ENCODE measurements at places on chromosomes 5 and 9.

DNA sequence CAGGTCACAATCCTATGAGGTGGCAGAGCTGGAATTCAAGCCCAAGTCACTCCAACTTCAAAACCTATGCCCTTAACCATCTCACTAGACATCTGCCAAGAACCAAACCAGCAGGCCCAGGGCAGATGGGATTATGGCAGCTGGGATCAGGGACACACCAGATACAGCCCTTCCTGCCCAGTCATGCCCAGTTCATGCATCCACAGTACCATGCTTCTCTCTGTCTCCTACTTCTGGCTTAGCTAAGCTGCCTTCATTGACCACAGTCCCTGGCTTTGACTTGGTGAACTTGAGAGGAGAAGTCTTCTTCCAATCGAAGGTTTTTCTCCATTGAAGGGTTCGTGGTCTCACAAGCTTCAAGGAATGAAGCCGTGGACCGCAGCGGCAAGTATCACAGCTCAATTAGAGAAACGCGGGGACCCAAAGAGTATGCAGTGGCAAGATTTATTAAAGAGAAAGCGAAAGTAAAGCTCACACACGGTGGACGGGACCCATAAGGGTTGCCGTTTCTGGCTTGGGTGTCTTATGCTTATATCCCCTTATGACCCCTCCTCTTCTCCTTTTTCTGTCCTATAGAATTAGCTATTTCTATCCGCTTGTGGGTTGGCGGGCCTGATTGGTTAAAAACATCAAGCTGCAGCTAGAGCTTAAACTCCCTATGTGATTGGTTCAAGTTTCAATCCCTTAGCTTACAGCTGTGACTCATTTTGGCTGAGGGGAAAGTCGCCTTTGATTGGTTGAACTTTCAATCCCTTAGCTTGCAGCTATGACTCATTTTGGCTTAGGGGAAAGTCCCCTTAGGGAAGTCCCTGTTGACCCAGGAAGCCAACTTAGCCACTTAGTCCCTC lies 101.2 kb downstream of the TRIM36 start:
- DNase-seq: peak; percentile 45

GRCh38 chr5:142952229-142952628 lies 182.1 kb downstream of the ARHGAP26 start:
- no peak for DNase-seq

DNA sequence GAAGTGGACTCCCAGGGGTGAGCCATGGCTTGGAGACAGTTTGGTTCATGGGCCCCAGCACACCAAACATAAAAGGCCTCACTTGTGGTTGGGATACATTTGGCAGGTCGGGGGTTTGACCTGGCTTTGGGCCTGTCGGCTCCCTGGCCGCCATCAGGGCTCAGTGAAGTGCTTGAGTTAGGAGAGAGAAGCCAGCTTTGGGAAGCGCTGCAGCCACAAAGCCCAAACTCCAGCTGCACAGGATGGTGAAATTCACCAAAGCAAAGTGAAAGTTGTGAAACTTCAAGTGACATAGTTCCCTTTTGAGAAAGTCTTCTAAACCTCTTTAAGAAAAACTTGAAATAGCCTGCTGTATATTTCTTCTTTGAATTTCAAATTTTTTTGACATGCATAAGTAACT lies 27.5 kb downstream of the SLC46A2 start:
- peak; percentile 52 for DNase-seq

DNA sequence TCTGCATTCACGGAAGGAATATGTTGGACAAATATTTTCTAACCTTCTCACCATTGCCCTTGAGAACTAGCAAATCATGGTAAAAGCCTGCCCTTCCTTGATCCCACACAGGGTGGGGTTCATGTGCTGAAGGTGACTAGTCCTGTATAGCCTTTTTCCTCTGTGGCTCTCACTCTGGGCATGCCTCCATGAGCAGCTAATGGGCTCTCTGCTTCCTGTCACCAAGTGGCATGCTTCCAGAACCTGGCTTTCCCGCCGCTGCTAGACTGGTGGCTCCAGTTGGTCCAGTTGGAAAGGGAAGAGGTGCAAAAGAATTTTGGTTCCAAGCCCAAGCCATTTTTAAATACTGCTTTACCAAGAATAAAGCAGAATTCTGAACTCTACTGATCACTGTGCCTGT lies 35.5 kb downstream of the FBXO10 start:
- no peak for DNase-seq

GRCh38 chr5:119656023-119656422 lies 26.7 kb downstream of the FAM170A start:
- no peak for DNase-seq

GRCh38 chr5:139820130-139820529 lies 24.5 kb downstream of the PSD2 start:
- DNase-seq: no peak

DNA sequence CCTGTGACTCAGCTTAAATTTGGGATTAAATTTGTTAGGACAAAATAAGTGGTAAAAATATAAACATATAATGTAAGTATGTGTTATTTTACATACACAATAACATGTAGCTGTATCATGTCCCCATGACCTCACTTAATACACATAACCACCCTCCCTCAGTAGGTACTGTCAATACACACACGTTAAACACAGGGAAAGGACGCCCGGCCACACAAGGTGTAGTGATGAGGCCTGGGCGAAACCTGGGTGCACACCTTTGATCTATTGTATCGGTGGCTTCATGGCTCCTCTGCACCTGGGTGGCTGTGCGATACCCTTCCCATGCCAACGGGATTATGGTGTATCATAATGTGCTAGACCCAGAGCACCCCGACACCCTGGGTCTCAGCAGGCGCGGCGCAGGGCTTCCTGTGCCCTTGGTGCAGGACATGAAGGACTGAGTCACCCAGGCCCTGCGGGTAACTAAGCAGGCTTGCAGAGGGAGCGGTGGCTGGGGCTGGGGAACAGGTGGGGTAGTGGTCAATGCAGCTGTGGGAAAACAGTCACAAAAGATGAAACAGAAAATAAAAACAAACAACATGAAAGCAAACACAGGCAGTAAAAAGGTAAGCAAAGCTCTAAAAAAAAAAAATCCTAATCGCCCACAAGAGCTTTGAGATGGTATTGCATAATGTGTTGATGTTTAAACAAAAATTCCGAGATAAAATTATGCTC lies 127.5 kb upstream of the RETREG1 start:
- DNase-seq: peak; percentile 37

DNA sequence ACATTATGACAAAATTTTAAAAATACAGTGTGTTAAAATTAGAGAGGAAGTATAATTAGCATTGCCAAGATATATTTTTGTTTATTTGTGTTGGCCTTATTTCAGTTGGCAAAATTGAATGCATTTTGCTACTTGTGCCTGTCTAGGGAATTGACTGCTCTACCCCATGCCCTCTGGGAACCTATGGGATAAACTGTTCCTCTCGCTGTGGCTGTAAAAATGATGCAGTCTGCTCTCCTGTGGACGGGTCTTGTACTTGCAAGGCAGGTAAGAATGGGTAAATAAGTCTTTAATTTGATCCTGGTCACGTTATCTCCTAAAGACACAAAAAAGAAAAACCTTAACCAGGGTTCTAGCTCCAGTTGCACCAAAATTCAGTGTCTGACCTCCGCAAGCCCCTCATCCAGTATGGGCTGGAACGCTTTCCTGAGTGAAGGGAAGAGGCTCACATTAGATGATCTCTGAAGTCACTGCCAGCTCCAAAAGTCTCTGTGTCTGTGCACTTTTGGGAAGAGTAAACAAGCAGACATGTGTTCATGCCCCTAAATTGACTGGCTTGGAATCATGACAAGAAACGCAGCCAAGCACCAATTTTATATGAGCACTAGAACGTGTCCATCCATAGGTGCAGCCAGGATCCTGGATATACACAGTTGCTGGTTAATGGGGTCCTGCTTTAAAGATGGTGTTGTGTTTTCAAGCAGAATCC lies 98.3 kb upstream of the PRRC1 start:
- no peak for DNase-seq

DNA sequence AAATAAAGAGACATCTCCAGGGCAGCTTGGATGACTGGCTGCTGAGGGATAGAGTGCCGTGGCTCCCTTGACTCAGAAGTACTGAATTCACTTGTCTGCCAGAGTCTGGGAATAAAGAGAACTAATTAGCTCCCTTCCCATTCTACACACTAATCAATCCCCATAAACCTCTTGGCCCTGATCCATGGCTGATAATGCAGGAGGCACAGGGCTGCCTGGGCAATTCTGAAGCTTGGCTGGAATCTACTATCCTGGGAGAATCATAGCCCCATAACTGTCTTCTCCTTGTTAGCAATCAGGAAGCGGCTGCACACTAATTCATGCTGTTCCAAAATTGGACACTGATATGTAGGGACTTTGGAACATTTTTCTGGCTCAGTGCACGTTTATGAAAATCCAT lies 197.7 kb downstream of the PTTG1 start:
- no peak for DNase-seq

DNA sequence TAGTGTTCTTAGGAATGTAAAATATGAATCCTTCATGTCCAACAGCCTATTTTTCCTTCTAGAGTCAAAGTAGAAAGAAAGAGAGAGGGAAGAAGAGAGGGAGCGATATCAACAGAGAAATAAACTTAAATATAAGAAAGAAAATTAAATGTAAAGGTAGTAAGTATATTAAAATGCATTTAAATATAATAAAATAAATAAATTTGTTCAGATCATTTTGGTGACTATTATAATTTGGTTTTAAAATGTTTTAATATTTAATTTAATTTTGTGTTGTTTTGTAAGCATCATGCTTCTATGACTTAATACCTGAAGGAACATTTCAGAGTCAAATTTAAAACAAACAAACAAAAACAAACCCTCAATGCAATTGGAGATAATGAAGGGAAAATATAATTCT lies 405.2 kb upstream of the IRX1 start:
- DNase-seq: no peak

GRCh38 chr5:132094393-132095076 lies 20.9 kb downstream of the CSF2 start:
- DNase-seq: peak; percentile 92

GRCh38 chr9:82981552-82981951 lies 81.4 kb downstream of the RASEF start:
- DNase-seq: no peak

DNA sequence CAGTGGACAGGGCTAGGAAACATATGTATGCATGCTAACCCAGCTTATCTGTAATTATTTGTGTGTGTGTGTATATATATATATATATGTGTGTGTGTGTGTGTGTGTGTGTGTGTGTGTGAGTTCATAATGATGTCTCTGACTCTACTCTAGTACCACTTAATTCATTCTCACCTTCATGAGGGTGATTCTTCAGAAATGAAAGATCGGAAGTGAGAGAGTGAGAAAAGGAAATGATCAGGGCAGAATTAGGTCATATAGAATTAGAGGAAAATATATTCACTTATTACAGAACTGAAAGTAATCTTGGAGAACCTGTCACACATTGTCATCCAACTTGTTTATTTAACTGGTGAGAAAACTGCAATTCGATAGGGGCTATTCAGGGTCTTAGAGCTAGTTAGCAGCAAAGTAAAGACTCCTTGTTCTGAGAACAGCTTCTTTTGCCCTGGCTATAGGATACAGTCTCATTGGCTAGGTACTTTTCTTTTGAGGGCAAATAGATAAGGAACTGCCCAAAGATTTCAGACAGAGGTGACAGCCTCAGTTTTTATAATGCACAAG lies 58.8 kb downstream of the C9orf153 start:
- DNase-seq: no peak

DNA sequence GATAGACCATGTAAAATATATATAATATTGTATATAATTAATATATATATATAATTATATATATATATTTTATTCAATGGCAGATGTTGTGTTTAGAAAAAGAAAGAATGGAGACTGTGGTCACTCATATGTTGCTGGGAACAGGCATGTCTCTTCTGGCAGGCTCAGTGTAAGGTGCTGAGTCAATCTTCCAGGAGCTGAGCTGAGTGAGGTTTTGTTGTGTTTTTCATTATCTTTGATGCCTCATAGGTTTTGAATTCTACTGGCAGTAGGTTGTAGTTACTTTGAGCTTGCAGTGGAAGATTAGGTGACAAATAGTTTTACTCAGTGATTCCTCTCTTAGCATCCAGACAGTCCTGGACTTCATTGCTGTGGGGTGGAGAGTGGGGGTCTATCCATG lies 561.3 kb downstream of the IRX1 start:
- DNase-seq: no peak

DNA sequence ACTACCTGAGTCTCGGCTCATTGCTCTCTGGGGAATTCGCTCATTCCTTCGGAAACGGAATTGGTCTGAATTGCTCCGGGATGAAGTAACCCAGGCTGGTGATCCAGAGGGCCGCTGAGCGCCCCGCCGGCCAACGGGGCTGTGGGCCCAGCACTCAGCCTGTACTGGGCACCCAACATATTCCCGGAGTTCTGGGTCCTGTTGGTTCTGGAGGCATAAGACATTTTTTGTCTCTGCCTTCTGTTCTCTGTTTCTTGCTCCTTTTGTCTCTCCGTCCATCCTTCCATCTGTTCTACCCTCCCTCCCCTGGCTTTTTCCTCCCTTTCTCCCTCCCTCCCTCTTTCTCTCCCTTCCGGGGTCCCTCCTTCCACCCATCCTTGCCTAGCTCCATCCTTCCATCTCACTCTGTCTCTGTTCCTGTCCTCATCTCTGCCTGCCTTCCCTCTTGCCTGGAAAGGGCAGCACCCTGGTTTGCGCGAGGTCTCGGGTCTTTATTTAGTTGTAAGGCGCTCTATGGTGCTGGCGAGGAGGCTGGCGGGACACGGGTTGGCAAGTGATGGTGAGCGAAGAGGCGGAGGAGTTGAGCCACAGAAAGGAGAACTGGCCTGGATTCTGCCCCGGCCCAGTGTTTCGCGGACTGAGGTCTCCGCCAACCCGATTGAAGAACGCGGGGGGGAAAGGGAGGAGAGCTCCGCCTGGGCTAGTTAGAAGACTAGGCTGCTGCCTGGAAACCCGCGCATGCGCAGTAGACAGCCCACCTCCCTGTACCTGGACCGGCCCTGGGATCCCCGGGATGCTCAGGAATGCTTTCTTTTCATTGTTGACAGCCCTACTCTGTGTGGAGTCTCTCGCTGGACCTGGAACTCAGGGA lies 1468.0 kb downstream of the FOXD4L5 start:
- DNase-seq: peak; percentile 84

DNA sequence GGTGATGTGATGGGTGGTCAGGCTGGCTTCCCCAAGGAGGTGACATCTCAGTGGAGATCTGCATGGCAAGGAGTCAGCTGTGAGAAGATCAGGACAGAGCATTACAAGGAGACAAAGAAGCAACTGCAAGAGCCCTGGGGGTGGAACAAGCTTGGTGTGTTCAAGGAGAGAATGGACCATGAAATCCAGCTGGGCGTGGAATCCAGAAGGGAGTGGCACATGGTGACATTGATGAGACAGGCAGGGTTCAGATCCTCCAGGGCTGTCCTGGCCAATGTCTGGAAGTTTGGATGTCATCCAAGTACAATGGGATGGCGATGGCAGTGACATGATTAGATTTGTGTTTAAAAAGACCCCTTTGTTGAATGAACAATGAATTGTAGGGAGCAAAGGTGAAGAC lies 175.6 kb downstream of the MACROH2A1 start:
- no peak for DNase-seq

- no peak for DNase-seq
Observed at GRCh38 chr5:64771736-64772135, 3.0 kb downstream of the CWC27 start.

GRCh38 chr5:143924311-143924978 lies 112.5 kb downstream of the HMHB1 start:
- DNase-seq: no peak

GRCh38 chr9:128614728-128615127 lies 41.9 kb downstream of the DYNC2I2 start:
- no peak for DNase-seq
